ENCODE measurements at places on chromosomes 5 and 9.
A peak's percentile ranks its signal among the peaks of the same experiment; 100 is the strongest.

DNA sequence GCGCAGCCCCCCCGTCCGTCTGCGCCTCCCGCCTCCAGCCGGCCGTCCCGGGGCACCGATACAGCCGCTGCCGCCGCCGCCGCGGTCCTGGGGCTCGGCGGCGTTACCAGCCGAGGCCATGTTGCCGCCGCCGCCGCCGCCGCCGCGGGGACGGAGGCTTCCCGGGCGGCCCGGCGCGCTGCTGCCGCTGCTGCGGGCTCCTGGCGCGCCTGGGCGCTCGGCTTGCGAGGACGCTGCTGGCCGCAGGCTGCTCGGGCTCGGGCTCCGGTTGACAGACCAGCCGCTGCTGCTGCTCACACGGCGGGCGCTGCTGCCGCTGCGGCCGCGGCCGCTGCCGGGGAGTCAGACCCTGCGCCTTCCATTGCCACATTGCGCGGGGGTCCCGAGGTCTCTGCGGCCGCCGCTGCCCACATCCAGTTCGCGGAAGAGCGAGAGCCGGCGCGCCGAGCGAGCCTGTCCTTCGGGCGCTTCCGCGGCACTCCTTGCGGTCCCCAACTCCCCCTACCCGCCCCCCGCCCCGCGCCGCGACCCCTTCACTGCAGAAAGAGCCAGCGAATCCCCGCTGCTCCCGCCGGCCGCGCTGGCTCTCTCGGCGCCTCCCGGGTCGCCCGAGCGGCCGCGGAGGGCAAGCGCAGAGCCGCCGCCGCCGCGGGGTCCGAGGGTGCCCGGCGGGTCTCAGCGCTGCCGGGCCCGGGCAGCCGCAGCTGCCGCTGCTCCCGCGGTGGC is 8.4 kb downstream of the PTCH1 start:
- DNase-seq = no peak

GRCh38 chr5:139655727-139656271 is 7.7 kb downstream of the CXXC5 start:
- DNase-seq = no peak

DNA sequence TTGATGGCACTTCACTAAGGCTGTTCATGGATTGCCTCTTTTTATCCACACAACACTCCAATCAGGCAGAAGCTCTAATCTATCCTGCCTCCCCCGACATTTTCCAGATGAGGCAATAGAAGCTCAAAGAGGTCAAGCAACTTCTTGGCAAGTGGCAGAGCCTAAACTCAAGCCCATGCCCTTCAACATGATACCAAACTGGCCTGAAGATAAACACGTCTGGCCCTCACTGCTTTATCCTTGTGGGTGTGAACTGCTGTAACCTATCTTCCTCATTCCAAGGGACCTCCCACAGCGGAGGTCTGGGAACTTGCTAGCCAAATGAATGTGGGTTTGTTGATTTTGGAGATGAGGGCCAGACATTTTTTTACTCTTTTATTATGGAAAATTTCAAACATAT is 9.5 kb downstream of the SLC35A4 start:
- DNase-seq = no peak

- no peak for DNase-seq
These were observed 12.5 kb downstream of the OR2S2 start for GRCh38 chr9:35945341-35946018.

- DNase-seq = no peak
These were observed 29.6 kb upstream of the BOD1 start for GRCh38 chr5:173645890-173646574.

DNA sequence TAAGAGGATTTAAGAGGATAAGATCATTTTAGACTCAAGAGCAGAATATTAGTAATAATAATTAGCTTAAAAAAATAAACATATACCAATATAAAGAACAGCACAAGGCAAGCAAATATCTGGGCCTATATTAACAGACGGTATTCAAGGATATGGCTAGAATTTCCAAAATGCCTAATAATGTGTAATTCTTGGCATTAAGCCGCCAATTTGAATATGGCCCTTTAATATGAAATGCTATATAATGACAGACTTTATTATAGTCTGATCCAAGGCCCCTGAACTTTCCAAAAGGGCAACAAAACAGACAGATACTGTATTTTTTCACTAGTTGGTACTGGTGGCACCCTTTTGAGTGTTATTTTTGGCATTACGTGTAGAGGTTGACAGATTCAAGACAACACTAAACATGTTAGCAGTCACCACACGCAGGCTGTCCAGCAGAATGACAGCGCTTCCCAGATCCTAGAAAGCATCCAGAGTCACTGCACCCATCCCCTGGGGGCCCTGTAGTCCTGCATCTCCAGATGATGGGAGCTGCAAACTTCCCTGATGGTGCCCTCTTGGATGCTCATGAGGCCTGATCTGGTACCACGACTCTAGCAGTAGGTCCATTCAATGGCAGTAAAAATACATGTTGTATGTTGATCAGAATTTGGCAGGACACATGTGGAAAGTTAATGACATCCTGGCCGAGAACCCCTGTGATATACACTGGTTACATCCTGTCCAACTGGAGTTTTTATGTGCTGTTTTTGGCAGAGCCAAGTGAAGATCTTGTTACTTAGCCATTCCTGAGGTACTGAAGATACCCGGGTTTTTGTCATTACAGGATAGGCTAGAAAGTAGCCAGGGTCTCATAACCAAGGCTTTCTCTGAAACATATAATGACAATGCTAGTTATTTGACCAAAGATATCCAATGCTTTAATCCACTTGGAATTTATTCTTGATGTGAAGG is 1.7 kb upstream of the ABL1 start:
- no peak for DNase-seq

- DNase-seq = no peak
These were observed 38.9 kb downstream of the DAB2IP start for GRCh38 chr9:121690316-121690715.

DNA sequence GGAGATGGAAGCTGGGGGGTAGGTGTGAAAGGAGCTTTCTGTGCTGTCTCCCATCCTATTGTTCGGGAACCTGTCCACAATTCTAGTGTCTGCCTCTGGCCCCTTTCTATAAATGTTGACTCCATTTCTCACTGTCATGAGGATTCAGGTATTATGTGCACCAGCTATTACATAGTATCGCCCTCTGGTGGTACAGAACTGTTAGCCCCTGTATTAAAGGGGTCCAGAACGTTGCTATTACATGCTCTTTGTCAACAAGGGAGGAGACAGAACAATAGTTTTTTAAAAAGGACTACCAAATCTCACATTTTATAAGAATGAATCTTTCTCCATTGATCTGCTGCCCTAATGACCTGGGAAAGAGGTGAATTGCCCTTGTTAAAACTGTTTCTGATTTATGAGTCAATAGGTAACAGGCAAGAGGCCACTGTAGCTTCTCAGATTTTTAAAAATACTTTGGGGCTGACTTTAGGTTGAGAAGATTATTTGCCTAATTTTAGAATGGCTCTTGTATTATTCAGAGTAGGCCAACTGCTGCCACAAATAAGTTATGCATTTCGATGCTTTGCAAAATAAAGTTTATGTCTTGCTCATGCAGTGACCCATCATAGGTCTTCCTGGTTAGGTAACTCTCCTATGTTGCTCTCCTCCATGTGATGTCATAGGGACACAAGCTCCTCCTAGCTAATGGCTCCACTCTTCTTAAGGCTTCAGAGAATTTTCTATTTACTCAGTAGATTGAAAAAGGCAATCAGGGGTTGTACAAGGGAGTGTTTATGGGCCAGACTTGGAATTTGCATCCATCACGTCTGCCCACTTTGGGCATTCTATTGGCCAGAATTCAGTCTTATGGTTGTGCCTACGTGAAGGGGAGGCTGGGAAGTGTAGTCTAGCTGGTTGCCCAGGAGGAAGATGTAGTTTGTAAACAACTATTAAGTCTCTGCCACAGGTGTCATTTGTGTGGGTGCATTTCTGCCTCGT is 20.8 kb downstream of the DCANP1 start:
- DNase-seq = no peak

DNA sequence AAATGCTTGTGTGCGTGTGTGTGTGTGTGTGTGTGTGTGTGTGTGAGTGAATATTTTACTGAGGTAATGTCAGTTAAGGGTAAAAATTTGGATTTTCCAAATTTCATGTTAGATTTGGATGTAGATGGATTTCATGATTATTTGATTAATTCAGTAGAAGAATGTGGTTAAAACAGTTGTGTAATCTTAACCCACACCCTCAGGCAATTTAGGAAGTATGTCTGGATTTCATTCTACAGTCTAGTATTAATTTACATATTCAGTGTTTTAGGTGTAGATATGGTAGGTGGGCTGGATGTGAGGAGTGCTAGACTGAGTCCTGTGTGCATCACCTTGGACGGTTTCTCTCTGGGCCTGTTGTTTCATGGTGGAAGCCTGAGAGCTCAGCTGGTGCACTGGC is 99.1 kb upstream of the CKMT2 start:
- no peak for DNase-seq

- DNase-seq = no peak
These were observed 253.8 kb downstream of the ZNF608 start for GRCh38 chr5:124492444-124493224.

GRCh38 chr5:177232358-177232757 is 71.2 kb downstream of the RAB24 start:
- DNase-seq = no peak

GRCh38 chr9:35508069-35508468 is 18.2 kb downstream of the RUSC2 start:
- DNase-seq = no peak

DNA sequence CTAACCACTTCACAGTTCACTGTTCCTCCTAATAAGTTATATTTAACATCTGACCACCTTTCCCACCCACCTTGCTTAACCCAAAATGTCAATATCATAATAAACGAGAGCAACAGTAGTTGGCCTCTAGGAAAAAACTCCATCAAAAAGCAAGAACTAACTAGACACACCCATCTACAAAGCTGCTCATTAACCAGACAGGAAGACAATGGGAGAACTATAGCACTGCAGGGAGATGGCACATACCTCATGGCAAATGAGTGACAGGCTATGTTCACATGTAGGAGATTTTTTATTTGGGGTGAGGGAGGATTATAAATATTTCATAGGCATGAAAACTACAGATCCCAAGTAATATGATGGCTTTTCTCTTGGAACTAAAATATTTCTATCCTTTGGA is 23.6 kb upstream of the CDK5RAP2 start:
- no peak for DNase-seq

DNA sequence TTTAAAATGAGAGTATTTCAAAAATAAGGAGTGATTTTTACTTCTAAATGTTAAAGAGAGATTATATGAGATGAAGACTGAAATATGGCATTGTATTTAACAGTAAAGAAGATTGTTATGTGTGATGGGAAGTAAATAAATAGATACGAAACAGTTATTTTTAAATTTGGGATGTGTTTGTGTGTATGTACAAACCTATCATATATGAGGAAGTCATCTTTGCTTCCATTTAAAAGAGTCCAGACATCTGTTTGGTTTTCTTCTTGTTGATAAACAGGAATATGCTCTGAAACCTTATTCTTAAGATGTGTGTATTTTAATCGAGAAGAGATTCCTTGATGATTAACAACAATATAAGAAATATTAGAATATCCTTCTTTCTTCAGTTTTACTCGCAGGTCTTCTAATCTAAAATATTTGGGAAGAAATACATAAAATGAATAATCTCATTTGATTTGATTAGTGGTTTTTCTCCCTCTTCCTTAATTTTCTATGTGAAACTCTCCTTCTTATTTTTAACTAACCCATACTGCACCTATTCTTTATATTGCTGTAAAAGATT is 4.9 kb downstream of the SELENOP start:
- DNase-seq = no peak

DNA sequence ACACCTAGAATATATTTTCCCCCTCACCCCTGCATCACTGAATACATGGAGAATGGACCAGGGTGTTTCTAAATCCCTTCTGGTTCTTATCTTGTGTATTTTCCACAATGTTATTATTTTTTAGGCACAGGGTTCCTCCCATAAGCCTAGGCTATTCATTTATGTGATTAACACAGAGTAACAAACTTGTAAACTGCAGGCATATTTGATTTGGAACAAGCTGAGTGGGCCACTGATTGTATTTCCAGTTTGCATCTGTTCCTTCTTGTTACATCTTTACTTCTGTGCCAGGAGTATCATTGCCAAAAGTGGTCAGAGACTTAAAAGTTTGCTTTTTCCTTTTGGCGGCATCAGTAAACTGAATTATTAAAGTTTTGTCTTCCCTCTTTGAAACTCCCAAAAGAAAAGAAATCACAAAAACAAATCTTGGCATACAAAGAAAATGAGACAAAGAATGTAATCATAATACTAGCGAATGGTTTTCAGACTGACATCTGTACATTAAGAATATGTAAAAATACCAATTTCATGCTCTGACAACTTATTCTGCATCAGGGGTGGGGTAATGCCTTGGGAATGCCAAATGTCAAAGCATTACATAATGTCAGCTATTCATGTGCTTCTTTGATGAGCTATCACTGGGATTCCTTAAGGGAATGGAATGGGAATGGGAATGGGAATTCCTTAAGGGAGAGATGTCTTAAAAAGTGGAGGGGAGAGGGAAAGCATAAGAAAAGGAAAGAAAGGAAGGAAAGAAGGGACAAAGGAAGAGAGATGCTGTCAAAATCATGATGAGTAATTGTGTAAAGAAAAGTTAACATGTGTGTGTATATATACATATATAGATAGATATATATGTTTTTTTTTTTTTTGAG is 22.2 kb upstream of the PAX5 start:
- DNase-seq = no peak

DNA sequence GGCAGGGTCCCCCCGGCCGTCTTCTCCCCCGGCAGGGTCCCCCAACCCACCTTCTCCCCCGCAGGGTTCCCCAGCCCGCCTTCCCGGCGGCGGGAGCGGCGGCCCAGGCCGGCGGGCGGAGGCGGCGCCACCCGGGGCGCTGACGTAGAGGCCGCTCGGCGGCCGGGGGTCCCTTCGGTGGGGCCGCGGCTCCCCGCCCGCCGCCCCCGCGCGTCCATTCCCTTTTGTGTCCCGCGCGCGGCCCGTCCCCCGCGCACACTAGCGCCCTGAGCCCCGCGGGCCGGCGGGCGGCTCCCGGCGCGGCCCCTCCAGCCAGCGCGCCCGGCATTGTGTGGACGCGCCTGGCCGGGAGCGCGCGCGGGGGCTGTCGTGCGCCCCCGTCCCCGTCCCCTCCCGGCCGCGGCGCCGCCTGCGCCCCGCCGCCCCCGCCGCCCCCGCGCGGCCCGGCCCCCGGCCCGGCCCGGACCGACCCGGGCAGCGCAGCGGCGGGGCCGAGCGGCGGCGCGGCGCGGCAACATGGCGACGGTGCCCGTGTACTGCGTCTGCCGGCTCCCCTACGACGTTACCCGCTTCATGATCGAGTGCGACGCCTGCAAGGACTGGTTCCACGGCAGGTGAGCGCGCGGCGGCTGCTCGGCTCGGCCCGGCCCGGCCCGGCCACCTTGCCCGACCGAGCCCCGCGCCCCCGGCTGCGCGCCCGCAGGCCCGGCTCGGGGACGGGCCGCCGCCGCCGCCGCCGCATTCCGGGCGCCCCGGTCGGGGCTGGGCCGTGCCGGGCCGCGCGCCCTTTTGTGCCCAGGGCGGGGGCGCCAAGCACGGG is at the start of gene PHF2:
Gene PHF2 (plus strand): TSS at position 327 of the 820 bp plus-strand sequence. CDS start 190 bp downstream, at position 517.
- peak; percentile 72 for DNase-seq
